Brain microvascular endothelial cell (primary cell): ENCODE measurements at places on chromosomes 5 and 9.

DNA sequence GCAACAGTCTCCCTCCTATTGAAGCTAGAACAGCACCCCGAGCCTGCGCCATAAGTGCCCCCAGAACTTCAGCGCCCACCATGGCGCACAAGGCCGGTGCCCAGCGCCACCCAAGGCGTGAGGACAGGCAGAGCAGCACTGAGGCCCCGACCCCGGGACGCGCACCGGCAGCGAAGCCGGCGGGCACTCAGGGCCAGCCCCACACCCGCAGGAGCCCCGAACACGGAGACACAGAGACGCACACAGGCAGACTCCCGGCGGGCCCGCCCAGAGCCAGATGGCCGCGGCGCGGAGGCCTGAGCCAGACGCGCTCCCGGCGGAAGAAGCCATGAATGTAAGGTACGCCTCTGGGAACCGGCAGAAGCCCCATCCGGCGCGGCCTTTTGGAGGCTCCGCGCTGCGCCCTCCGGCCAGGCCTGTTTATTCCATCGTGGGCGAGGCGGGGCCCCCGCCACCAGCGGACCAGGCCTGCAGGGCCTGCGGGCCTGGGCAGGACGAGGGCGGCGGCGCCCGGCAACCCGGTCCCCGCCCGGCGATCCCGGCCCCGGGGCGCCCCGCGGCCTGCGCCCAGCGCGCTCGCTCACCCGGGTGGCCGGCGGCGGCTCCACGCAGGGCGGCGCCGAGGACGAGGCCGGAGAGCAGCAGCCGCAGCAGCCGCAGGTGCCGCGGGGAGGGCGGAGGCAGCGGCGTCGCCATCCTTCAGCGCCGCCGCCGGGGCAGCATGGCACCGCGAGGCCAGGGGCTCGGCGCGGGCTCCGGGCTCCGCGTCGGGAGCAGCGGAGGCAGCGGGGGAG lies 486 bp downstream of the NPDC1 start:
- DNase-seq: peak; percentile 32

- DNase-seq: peak; percentile 15
These were observed 72.1 kb upstream of the RASA1 start for GRCh38 chr5:87195616-87196015.

GRCh38 chr5:528629-529511 lies 4.6 kb upstream of the SLC9A3 start:
- no peak for DNase-seq

- DNase-seq: no peak
These were observed 201.8 kb upstream of the CDKN2B start for GRCh38 chr9:22210936-22211335.

- DNase-seq: no peak
These were observed 2.8 kb downstream of the CACNA1B start for GRCh38 chr9:137880160-137880975.

DNA sequence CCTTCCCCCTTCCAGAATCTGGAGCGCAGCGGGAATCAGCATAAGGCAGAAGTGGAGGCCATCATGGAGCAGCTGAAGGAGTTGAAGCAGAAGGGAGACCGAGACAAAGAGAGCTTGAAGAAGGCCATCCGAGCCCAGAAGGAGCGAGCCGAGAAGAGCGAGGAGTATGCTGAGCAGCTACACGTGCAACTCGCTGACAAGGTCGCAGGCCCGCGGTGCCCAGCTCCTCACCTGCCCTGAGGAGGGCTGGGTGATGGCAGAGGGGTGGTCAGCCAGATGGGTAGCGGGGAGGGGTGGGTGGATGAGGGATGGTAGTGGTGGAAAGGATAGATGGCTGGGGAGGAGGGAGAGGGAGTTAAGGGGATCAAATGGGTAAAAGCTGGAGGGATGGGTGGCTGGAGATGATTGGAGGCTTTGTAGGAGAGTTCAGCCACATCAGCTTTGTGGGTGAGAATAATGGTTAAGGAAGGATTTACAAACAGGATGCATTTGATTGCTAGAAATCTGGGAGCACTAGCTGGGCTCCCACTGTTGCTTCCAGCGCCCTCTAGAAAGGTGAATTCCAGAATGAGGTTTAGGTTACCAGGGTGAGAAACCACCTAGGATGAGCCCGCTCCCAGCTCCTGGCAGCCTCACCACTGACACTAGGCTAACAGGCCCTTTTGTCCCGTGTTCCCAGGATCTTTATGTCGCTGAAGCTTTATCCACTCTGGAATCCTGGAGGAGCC lies 19.7 kb upstream of the GLE1 start:
- no peak for DNase-seq

DNA sequence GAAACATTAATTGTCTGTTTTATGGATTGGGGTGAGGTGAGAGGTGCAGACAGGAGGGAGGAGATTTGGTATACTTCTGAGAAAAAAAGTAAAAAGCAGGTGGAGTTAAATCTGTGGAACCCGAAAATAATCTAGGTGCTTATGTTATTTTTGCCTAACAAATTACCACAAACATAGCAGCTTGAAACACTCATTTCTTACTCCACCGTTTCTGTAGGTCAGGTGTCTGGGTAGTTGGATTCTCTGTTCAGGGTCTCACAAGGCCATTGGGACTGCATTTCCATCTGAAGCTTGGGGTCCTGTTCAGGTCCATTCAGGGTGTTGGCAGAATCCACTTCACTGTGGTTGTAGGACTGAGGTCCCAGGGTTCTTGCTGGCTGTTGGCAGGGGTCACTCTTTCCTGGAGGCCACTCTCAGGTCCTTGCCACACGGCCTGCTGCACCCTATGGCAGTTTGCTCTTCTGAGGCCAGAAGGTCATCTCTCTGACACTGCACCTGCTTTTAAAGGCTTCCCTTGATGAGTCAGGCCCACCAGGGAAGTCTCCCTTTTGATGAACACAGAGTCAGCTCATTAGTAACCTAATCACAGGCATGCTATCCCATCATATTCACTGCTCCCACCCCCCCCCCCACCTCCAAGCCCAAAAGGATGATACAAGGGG lies 82.2 kb downstream of the TRIO start:
- DNase-seq: no peak

GRCh38 chr9:113888336-113888735 lies 12.2 kb downstream of the ZNF618 start:
- DNase-seq: no peak

GRCh38 chr5:150159741-150160179 lies 4.1 kb upstream of the PDGFRB start:
- DNase-seq: peak; percentile 78

DNA sequence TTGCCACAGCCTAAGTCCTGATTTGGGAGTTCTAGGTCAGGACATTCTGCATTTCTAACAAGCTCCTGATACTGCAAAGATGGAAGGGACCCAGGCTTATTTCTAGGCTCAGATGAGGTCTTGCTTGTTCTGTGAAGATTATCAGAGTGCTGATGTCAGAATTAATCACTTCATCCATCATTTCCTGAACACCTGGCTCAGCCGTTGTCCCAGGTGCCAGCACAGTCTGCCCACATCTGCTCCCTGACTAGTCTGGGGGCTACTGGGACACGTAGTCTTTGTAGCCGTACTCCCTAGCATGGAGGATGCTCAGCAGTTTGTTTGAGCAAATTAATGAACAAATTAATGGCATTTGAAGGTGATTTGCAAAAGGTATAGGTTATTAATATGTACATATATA lies 17.9 kb upstream of the SPINK4 start:
- DNase-seq: no peak

DNA sequence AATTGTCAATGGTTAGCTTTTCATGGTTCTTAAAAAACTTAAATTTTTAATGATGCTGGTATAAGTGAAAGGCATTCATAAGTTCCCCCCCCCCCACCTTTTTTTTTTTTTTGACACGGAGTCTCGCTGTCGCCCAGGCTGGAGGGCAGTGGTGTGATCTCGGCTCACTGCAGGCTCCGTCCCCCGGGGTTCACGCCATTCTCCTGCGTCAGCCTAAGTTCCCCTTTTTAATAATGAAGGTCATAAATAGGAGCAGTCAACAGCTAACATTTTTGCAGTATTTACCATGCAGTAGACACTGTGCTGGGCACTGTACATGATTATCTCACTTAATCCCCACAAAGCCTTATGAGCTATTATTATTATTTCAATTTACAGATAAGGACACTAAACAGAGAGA lies 556.3 kb downstream of the PDE4D start:
- no peak for DNase-seq

DNA sequence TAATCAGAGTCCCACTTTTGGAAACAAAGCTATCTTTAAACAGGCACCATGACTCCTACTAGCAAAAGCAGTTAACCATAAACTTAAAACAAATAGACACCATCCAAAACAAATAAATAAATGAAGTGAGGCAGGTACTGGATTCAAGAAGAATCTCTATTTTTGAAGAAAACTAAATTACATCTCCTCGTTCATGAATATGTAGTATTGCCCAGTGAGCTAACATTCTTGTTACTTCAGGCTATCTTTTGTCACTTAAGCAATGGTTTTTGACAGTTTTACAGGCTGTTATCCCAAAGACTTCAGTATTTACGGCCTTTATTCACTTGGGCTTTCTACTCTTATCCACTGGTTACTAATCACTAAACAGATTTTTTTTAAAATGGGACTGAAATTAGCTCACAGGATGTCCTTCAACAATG lies 242.5 kb downstream of the MLLT3 start:
- no peak for DNase-seq

GRCh38 chr5:29811914-29812679 lies 1381.4 kb upstream of the CDH6 start:
- no peak for DNase-seq

- DNase-seq: no peak
These were observed 1.3 kb upstream of the TMEM250 start for GRCh38 chr9:136119883-136120393.

GRCh38 chr9:15253786-15254185 lies 53.2 kb downstream of the TTC39B start:
- no peak for DNase-seq

DNA sequence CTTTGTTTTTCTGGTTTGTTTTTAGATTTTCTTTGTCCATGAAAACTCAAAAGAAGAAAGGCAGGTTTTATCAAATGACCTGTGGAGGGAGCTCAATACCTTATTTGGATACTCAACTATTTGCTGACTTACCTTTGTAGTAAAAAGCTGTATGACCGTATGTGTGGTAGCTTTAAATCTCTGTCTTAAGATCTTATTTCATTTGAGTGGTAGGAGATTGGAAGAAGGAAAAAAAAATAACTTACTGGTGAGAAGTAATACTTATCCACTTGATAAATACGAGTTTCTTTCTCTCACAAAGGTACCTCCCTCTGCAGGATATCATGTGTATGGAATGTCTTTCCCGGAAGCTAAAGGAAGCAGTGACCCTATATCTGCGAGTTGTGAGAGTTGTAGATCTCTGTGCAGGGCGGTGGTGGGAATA lies 15.0 kb downstream of the FBXO38 start:
- no peak for DNase-seq

DNA sequence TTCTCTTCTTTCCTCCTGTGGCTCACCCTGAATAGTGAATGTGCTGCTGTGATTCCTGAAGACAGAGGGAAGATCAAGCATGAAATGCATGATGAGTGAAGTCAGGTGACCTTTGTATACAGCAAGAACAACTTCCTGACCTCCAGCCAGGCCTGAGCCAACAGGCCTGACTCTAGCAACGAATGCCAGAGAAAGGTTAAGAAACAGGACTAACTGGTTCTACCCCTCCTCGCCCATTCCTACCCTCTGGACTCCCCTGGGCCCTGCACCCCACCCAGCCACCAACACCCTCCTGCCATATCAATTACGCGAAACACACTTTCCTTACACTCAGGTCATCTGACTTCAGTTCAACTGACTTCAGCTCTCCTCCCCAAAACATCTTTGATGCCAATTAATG lies 4.9 kb downstream of the SUSD1 start:
- DNase-seq: no peak

- DNase-seq: no peak
These were observed 397.1 kb upstream of the RORB start for GRCh38 chr9:74100042-74100441.

DNA sequence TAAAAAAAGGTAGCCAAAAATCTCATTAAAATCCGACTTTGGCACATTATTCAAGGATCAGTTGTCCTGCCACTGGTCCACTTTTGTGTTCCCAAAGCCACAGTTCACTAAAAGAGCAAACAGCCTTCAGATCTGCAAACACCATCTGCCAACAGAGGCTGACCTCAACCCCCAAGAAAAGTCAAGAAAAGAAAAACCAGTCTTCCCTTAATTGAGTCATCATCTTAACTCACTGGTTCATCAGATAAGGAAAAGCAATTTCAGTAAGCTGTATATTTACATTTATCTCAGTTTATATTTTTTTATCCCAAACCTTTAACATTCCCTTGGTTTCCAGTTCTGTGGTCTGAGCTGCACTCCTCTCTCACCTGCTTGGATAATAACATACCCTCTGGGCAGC lies 21.2 kb downstream of the RASEF start:
- no peak for DNase-seq

DNA sequence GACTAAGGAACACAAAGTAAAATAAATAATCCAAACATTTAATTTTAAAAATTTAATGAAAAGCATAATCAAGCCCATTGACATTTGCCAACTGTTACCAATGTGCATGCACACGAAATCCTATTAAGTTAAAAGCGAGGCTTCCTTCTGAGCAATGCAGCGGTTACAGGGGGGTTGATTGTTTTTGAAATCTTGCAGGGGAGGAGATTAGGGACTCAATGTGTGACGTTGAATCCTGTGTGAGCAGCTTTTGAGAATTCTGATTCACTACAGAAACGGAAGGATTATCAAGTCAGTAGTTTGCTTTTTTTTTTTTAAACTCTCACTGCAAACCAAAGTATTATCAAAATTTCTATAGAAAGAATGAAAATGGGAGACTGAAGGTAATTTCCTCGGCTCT lies 109.5 kb downstream of the PRKACG start:
- DNase-seq: no peak

GRCh38 chr5:154366353-154366752 lies 79.4 kb upstream of the SAP30L start:
- DNase-seq: peak; percentile 53

GRCh38 chr5:79898611-79899010 lies 92.5 kb downstream of the MTX3 start:
- DNase-seq: no peak

- no peak for DNase-seq
These were observed 334 bp upstream of the THG1L start for GRCh38 chr5:157730900-157731271.

- no peak for DNase-seq
These were observed 57.5 kb downstream of the RICTOR start for GRCh38 chr5:39016587-39017275.

GRCh38 chr9:107650995-107651394 lies 161.4 kb upstream of the KLF4 start:
- no peak for DNase-seq

GRCh38 chr9:34123682-34124081 lies 2.8 kb downstream of the DCAF12 start:
- no peak for DNase-seq

- DNase-seq: no peak
These were observed 323.4 kb downstream of the CSNK1G3 start for GRCh38 chr5:123835421-123835820.

- no peak for DNase-seq
These were observed 1043.4 kb upstream of the CDH10 start for GRCh38 chr5:25688156-25688555.
